ENCODE measurements at places on chromosomes 16 and 17.
A peak's percentile ranks its signal among the peaks of the same experiment; 100 is the strongest.

DNA sequence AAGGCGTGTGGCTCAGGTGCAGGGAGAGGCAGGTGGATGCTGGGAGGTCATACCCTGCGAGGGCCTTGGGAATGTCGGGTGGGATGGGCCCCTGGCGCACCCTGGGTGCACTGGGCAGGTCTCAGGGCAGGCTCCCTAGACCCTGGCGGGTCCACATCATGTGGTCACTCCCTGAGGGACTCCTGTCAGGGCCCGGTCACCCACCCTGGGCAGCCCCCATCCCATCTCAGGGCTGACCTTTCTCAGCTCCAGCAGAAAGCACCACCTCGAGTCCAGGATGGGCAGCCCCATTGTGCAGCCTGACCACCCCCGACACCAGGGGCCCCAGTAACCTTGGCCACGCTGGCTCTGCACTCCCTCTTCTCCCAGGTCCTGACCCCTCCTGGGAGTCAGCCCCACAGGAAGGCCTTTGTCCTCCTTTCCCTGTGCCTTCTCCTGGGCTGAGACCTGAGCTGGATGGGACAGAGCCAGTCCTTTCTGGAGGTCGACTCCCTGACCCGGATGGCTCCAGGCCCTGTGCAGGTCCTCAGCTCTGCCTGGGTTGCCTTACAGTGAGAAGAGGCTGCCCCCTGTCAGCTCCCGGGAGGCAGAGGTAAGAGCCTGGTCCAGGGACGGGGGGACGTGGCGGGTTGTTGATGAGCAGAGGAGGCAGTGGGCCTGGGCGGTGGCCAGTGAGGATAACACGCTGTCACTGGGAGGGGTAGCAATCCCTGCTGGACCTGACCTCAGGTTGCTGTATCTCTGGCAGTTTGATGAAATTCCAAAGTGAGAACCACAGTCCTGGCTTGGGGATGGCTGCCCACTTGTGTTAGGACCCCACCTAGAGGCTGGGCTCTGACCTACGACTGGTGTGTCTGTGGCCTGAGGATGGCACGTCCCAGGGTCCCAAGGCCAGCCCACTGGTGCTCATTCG lies 77.9 kb downstream of the GOSR1 start:
- no peak for DNase-seq

DNA sequence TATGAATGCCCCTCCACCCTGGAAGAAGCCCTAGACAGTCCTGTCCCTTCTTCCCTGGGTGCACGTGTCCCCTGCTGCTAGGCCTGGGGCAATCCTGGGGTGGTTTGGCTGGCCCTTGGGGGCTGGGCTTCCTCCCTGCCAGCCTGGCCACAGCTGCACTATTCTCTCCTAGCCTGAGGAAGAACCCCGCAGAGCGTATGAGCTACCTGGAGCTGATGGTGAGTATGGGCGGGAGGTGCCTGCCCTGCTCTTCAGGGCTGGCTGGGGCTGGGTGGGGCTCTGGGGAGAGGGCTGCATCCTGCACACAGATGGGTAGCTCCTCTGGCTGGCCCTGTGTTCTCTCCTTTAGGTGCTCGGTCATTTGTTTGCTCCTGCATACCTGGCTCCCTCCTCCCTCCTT lies 28.8 kb downstream of the MAP2K3 start:
- DNase-seq, result no peak

- DNase-seq, result no peak
These were observed 5.9 kb downstream of the RNF222 start for GRCh38 chr17:8391711-8392110.

DNA sequence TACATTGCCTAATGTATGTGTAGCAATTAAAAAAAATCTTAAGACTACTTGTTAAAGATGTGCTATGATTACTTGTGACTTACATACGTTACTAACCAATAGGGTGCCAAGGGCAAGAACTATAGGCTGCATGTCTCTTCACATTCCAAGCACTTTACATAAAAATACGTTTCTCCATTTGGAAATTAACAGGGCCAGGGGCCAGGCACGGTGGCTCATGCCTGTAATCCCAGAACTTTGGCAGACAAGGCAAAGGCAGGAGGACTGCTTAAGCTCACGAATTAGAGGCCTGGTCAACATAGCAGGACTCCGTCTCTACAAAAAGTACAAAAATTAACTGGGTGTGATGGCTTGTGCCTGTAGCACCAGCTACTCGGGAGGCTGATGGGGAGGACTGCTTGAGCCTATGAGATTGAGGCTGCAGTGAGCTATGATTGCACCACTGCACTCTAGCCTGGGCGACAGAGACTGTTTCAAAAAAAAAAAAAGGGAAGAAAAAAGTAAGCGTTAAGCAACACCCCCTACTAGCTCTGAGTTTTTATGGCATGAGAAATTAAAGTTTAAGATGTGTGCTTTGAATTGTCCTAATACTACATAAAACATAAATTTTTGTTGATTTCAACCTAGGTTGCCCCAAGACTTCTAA lies 12.3 kb downstream of the PSMD12 start:
- no peak for DNase-seq

DNA sequence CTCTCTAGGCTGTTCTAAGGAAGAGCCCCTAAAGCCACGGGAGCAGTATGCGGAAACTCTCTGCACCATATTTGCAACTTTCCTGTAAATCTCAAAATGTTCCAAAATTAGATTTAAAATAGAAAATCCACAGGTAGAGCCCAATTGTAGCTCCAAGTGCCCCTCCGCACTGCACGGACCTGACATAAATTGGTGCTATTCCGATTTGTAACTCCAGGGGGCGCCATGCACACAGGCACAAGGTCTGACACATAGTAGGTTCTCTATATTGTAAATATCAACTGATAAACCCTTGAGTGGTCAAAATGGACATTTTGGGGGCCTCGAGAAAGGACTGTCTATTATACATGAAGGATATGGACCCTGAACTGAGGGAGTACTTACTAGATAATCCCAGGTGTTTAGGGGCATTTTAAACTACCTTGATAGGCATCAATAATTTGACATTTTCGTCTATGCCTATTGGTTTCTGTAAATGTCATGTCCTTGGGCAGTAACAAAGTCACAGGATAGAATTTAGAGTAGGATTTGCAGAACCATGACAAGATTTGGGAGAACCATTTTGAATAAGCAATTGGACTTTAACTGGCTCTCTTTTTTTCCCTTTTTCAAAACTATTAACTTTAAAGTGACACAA lies 36.6 kb upstream of the TMEM132E start:
- no peak for DNase-seq

DNA sequence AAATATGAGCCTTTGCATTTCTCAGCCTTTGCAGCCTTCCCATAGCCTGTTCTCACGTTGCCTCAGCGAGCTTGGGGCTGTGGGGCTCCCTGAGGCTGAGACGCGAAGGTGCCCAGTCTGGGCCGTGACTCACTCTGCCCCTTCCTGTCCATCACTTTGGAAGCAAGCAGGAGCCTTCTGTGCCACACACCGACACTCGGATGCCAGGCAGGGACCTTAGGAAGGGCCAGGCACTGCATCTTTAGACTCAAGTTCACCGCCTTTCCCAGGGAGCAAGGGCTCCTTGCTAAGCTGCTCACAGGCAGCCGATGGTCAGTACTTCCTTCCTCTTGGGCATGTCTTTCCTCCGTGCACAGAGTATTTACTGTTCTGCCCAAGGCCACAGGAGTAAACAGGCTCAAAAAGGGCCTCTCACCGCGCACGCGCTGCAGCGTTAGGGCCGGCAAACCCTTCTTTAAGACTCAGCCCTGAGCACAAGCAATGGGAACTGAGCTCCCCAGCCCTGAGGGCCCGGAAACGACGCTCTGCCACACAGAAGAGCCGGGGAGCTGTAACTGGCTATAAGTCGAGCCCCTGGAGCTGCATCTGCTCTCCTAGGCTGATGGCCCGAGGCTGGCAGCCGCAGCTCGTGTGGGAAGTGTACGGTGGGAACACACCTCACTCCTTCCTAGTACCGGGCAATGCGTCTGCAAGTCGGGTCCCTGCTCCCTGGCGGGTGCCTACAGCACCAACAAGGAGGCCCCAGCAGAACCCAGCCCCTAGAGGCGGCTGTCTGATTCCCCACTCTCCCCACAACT lies 7.2 kb downstream of the TIMM22 start:
- no peak for DNase-seq

GRCh38 chr16:72932050-72932449 lies 115.9 kb downstream of the ZFHX3 start:
- DNase-seq, result no peak

DNA sequence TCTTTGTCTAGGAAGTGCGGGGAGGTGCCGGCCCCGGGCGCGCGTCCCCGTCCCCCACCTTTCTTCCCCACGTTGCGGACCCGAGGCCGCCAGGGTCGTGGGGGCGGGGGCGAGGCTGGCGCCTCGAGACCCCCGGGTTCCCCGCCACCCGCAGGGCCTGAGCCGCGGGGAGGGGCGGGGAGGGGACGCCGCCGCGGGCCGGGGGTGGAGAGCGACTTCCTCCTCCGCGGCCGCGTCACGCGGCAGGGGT lies 1.8 kb upstream of the ACTG1 start:
- DNase-seq, result no peak

DNA sequence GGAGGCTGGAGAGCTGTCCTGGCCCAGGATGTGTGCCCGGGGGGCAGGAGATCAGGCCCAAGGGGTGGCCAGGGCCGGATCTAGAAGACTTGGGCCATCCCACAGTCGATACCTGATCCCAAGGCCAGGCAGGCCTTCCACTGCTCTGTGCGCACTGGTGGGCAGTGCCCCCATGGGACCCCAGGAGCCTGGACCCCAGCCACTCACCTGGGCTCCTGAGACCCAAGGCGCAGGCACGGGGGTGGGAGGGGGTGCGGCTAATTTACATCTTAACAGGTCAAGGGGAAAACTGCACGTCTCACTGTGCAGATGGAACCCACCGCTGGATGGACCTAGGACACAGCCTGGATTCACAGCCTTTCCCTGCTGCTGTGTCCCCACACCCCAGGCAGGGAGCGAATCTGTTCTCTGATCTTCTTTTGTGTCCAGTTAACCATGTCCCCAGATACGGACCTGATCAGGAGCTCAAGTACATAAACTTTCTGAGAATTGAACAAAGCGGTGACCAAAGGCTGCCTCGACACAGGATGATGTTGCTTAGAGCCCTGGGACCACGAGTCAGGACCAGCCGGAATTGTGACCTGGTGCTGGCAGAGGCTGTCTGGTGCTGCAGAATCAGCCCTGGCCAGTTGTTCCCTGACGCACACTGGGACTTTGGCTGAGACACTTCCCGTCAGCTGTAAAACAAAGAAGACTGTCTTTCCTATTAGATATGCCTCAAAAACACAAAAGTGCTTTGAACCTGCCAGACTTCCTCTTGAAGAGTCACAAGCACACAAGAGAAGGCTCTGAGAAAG lies 60.6 kb downstream of the TNFRSF13B start:
- no peak for DNase-seq

DNA sequence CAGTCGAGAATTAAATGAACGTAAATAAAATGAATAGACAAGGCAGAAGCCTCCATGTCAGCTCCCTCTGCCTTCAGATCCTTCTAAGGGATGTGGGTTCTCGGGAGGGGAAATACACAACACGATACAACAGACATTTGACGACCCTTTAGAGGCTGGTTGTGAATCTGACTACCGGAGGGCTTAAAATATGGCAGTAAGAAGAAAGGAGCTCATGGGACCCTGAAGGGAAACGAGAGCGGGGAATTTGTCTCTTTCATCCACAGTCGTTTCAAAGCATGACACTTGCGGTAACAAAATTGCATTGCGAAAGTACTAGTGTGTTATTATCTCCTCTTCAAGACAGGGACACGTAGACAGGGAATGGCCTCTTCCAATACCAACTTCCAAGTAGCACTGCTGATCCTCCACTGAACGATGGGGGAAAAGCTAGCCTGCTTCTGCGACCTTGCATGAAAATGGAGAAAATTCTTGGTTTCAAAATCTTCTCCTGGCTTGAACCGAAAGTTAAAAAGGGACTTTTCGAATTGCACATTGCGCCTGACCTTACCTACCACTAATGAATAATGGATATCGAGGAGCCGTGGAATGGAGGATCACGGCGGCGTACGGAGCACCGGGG lies 1.2 kb upstream of the TNRC6C start:
- no peak for DNase-seq

DNA sequence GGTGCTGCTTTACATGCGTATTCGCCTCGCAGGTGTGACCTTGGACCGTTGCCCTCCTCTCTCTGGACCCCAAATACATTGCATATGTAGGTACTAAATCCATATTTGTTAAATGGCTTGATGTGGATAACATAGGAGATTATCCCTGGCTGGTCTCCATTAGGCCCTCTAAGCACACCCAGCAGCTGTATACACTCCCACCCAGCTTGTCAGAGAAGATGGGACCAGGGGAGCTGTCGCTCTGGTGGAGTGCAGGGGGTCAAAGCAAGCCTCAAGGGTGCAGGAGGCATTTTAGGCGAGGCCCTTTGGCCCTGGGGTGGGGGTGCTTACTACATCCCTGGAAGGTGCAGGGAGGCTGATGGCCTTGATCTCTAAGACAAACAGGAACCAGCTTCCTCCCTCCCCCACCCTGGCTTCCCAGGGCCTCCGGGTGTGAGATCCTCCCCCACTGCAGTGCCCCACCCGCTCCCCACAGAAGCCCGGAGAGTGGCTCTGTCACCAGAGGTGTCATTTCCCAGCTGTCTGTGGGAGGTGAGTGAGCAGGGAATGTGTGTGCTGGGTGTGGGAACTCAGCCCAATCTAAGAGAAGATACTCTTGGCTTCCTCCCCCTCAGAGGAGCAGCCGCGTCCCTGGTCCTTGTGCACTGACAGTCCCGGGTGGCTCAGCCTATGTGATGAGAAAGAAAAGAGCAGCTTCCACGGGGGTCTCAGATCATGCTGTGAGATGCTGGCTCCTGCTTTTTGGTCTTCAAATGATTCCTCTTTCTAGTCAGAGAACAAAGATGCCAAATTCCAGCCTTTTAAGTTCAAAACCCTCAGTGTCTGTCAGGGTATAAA lies 1.4 kb upstream of the VAMP2 start:
- no peak for DNase-seq

GRCh38 chr16:57023541-57024249 lies 34.3 kb downstream of the NLRC5 start:
- DNase-seq, result no peak

DNA sequence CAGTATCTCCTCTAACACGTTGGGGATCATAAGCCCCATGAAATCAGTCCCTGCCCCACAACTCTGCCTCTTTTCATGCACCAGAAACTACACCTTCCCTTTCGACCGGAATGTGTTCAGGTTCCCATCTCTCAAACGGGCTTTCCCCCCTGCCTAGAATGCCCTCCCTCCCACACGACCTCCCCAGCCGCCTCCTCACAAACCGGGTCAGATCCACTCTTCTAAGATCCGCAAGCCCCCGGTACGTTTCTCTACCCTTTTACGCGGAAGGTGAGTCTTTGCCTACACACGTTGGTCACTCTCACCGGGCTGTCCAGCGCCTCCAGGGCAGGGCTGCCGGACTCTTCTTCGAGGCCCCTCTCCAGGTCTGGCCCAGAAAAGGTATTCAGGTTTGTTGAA lies 708 bp downstream of the DHX33 start:
- DNase-seq, result no peak

DNA sequence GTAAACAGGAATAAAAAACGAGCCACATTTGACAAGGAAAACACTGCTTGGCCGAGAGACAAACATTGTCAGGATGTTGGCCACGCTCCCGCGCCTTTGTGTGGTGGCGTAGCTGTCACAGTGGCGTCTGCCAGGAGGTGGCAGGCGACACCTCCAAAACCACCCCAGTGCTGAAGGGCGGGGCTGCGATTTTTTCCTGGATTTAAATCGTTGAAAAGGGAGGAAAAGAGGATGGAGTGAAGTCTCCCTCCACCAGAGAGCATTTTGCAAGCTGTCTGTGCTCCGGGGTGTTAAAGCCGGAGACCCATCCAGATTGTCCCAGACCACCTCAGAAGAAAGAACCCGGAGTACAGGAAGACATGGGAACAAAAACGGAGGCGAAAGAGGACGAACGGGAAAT lies 12.7 kb downstream of the MRM3 start:
- peak; percentile 71 for DNase-seq

Measured in NCI-H1092 (cell line).